Hepatocyte (in vitro differentiated cells): ENCODE measurements at places on chromosomes 4 and X. TPM values are rescaled to one million over a fixed set of nuclear protein-coding genes. Genes with fewer than 3 reads are reported as not detected.

DNA sequence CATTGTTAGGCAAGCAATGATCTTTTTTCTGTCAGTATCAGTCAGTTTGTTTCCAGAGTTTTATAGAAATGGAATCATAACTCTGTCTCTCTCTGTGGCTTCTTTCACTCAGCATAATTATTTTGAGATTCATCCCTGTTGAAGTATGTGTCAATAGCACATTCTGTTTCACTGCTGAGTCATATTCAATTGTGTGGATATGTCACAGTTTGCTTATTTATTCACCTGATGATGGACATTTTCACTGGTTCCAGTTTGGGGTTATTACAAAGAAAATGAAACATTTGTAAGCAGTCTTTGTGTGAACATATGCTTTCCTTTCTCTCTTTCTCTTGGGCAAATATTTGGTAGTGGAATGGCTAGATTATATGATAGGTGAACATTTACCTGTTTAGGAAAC is 10.2 kb upstream of the ZNF718 start:
- H3K4me3 ChIP-seq, result no peak overlapping the region
- DNase-seq, result no peak
- no peaks in the 10 kb centered on the region for H3K4me1 ChIP-seq
- H3K27ac ChIP-seq, result no peak overlapping the region
- no peaks in the 10 kb centered on the region for H3K27me3 ChIP-seq
- H3K36me3 ChIP-seq, result no peaks in the 10 kb centered on the region

DNA sequence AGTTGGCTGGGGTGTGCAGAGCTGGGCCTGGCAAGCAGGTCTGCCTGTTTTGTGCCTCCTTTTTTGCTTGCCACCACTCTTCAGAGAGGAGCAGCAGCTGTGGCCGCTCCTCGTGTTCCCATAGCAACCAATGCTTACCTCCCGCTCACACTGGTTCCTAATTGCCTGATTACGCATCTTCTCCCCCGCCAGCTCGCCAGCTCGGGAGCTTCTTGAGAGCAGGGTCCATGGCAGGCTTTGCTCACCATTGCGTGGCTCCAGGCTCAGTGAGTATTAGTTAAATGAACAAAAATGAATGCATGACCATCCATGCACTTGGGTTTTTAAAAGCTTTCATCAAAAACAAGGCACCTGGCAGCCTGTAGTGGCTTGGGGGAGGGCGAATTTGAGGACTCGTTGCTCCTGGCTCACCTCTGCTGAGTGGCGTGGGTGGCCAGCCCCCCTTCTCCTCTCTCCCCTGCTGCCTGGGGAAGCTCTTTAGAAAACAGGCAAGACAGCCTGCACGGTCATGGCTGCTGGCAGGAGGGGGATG is 14.2 kb upstream of the PJA1 start:
- H3K4me1 ChIP-seq, result no peaks in the 10 kb centered on the region
- no peaks in the 10 kb centered on the region for H3K36me3 ChIP-seq
- H3K4me3 ChIP-seq, result no peak overlapping the region
- H3K27me3 ChIP-seq, result no peaks in the 10 kb centered on the region
- no peak overlapping the region for H3K27ac ChIP-seq

GRCh38 chr4:21888195-21888976 is 60.2 kb downstream of the KCNIP4 start:
- H3K4me3 ChIP-seq, result no peak overlapping the region
- H3K36me3 ChIP-seq, result no peaks in the 10 kb centered on the region
- no peaks in the 10 kb centered on the region for H3K4me1 ChIP-seq
- no peaks in the 10 kb centered on the region for H3K27me3 ChIP-seq

DNA sequence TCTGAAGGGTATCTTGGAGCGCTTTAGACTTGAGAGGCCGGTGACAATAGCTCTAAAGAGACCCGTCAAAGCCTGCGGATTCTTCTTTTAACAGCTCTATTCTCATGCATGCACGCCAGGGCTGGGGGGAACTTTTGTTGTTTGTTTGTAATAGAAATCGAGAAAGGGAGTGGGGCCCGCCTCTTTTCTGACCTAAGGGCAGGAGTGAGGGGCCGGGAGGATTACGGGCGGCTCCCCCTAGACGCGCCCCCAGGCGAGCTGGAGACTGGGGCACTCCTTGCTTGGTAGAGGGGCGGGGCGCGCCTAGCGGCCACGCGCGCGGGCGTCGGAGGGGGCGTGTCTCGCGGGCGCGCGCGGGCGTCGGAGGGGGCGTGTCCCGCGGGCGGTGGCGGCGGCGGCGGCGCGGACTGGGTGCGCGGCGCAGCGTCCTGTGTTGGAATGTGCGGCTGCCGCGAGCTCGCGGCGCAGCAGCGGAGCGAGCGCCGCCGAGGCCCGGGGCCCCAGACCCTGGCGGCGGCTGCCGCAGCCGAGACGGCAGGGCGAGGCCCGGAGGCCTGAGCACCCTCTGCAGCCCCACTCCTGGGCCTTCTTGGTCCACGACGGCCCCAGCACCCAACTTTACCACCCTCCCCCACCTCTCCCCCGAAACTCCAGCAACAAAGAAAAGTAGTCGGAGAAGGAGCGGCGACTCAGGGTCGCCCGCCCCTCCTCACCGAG is at the start of gene REST:
REST (plus strand) TSS at position 412 of the 717 bp plus-strand sequence. CDS start 2,739 bp downstream, outside the sequence.
- peak; percentile 93 for DNase-seq
- H3K4me1 ChIP-seq, result peaks cover 29% of the 10 kb centered on the region
- H3K27me3 ChIP-seq, result no peaks in the 10 kb centered on the region
- no peaks in the 10 kb centered on the region for H3K36me3 ChIP-seq
- peak within 1 kb of the TSS; percentile 98 for H3K4me3 ChIP-seq
- H3K27ac ChIP-seq, result peak within 1 kb of the TSS; percentile 99

DNA sequence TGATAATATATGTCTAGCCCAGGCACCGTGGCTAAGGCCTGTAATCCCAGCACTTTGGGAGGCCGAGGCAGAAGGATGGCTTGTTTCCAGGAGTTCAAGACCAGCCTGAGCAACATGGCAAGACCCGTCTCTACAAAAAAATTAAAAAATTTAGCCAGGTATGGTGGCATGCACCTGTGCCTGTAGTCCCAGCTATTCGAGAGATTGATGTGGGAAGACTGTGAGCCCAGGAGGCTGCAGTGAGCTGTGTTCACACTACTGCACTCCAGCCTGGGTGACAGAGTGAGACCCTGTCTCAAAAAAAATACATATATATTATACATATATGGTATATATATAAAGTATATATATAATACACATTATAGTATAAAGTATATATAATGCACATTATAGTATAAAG is 162.0 kb upstream of the MAB21L2 start:
- DNase-seq, result no peak
- H3K27ac ChIP-seq, result no peak overlapping the region
- no peaks in the 10 kb centered on the region for H3K4me1 ChIP-seq

- H3K4me3 ChIP-seq, result no peak overlapping the region
- H3K4me1 ChIP-seq, result peaks cover 15% of the 10 kb centered on the region
- peak; percentile 67 for DNase-seq
- peak overlapping the region; percentile 84 for H3K27ac ChIP-seq
- no peaks in the 10 kb centered on the region for H3K27me3 ChIP-seq
Measured at GRCh38 chr4:76570141-76570973, 135.3 kb downstream of the SHROOM3 start.

DNA sequence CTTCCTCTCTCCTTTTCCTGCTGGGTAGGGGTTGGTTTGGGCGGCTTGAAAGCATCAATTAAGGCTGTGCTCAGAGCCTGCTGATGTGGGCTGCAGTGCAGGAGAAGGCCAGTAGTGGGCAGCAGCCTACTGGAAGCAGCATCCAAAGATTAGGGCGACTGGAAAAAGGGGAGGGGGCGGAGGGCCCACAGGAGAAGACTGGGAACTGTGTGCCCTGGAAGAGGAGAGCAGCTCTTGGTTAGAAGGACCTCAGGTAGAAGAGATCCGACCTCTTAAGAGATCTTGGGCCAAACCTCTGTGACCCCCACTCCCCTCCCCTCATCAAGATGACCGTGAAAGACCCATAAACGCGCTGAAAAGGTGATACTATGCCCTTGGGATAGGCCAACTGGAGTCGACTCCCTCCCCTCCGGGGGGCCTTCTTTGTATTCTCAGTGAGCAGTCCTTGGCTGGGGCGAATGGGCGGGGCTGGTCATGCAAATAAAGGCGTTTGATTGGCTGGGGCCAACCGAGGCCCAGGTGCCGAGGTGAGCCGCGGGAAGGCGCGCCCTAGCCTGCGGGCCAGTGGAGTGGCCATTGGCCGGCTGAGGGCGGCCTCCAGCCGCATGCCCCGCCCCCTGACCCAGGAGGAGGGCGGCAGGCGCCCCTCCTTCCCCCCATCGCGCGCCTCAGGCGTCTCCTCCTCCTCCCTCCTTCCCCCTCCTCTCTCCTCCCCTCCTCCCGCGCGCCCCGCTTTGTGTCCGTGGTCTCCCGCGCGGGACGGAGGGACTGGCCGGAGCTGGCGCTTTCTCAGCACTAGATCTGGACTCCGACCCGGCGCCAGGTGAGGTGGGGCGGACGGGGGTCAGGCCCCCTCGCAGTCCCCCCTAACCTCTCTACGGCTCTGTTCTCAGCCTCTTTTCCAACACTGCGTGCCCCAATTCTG is 10.1 kb downstream of the DLG3 start:
- H3K27me3 ChIP-seq, result no peaks in the 10 kb centered on the region
- peaks cover 7% of the 10 kb centered on the region for H3K4me1 ChIP-seq
- peak overlapping the region; percentile 96 for H3K27ac ChIP-seq

DNA sequence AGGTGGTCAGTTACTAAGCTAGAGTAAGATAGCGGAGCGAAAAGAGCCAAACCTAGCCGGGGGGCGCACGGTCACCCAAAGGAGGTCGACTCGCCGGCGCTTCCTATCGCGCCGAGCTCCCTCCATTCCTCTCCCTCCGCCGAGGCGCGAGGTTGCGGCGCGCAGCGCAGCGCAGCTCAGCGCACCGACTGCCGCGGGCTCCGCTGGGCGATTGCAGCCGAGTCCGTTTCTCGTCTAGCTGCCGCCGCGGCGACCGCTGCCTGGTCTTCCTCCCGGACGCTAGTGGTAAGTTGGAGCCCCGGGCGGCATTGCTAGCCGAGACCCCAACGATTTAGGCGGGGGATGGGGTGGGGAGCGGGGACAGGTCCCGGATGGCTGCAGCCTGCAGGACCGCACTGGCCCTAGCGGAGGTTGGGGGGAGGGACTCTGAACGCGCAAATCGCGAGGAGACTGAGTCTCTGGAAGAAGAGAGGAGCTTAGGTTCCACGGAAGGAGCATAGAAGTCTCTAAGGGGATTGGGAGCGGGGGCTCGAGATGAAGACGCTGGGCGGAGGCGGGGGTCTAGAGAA is 573 bp downstream of the HTR2C start:
- H3K27ac ChIP-seq, result no peak overlapping the region
- H3K4me1 ChIP-seq, result peaks cover 14% of the 10 kb centered on the region
- H3K4me3 ChIP-seq, result peak overlapping the region; percentile 60
- peak; percentile 40 for DNase-seq
- H3K27me3 ChIP-seq, result peaks cover 95% of the 10 kb centered on the region
- no peaks in the 10 kb centered on the region for H3K36me3 ChIP-seq

DNA sequence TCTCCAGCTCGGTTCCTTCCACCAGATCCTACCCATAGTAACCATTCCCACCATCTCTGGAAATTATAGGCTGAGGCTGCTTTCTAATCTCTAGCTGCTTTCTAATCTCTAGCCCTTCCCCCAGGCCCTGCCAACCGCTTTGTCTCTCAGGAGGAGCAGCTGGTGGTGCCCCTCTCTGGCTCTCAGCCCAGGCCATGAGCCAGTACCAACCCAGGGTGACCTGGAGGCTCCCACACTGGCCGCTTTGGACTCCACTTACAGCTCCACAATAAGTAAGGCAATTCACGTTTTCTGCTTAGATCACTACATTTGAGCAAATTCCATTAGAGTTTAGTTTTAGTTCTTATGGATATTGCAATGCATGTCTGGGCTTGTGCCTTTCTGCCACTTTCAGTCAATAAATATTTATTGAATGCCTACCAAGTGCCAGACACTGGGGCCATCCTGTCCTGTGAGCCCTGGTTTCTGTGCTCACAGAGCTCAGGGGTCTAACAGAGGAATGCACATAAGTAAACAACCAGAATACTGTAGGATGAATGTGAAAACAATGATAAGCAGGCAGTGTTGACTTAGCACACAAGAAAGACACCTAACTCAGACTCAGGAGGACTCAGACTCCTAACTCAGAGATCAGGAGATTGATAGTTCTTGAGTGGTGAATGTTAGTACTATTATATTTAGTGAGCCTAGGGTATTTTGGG is 38.9 kb downstream of the SMC1A start:
- no peaks in the 10 kb centered on the region for H3K4me1 ChIP-seq
- no peak overlapping the region for H3K4me3 ChIP-seq
- no peaks in the 10 kb centered on the region for H3K36me3 ChIP-seq
- H3K27ac ChIP-seq, result peak overlapping the region; percentile 21
- no peaks in the 10 kb centered on the region for H3K27me3 ChIP-seq

- no peaks in the 10 kb centered on the region for H3K36me3 ChIP-seq
- no peak overlapping the region for H3K4me3 ChIP-seq
- H3K27ac ChIP-seq, result no peak overlapping the region
- DNase-seq, result no peak
- H3K27me3 ChIP-seq, result no peaks in the 10 kb centered on the region
- no peaks in the 10 kb centered on the region for H3K4me1 ChIP-seq
Measured at GRCh38 chrX:97638621-97639020, 754.9 kb downstream of the RPA4 start.

DNA sequence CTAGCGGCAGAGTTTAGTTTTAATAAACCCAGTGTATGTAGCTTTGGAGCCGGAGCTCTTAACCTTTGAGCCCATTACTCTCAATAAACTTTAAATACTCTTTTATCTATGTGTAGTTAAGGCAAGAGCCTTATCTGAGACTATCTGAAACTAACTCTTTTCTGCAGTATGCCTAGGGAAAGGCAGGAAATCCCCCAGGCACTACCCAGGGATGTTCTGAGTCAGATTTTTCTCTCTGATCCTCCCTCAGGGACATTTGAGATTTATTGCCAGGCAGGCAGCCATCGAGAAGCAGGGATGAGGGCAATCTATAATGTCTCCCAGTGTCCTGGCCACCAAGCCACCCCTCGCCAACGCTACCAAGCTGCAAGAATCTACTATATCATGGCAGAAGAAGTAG is 39.1 kb downstream of the HEPH start:
- H3K27ac ChIP-seq, result peak overlapping the region; percentile 53
- peaks cover 5% of the 10 kb centered on the region for H3K36me3 ChIP-seq
- H3K27me3 ChIP-seq, result no peaks in the 10 kb centered on the region
- peak; percentile 18 for DNase-seq
- H3K4me3 ChIP-seq, result no peak overlapping the region

The MTCP1 gene
- 0.32 and 1.7 TPM in 2 replicates for total RNA-seq

The DCAF4L1 gene
- total RNA-seq, result 0.04 and 0.10 TPM in 2 replicates

The ART3 gene
- 0.90 and 1.0 TPM in 2 replicates for total RNA-seq

DNA sequence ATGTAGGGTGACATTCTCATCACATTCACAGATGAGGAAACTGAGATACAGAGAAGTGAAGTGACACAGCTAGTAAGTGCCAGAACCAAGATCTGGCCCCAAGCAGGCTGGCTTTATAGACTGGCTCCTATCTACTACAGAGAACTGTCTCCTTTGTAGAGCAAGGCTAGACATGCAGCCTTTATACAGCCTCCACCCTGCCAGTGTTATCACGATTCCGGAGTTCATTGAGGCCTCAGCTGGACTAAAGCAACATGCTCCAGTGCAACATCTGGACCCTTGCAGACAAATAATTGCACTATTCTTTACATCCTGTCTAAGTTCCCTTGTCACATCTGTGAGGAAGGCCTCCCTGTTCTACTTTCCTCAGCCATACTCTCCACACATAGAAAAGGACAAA is 58.0 kb upstream of the XIAP start:
- no peak for DNase-seq
- peaks cover 2% of the 10 kb centered on the region for H3K4me1 ChIP-seq
- H3K36me3 ChIP-seq, result no peaks in the 10 kb centered on the region

GRCh38 chrX:8548446-8548845 is 83.8 kb downstream of the VCX3B start:
- no peaks in the 10 kb centered on the region for H3K4me1 ChIP-seq
- no peak overlapping the region for H3K4me3 ChIP-seq
- no peak for DNase-seq
- no peak overlapping the region for H3K27ac ChIP-seq

- no peak overlapping the region for H3K27ac ChIP-seq
- no peak overlapping the region for H3K4me3 ChIP-seq
- no peaks in the 10 kb centered on the region for H3K4me1 ChIP-seq
- DNase-seq, result no peak
- no peaks in the 10 kb centered on the region for H3K36me3 ChIP-seq
- H3K27me3 ChIP-seq, result no peaks in the 10 kb centered on the region
Measured at GRCh38 chr4:81751531-81752289, 280.0 kb upstream of the RASGEF1B start.
